CMK (cell line): ENCODE measurements at places on chromosomes 4 and X.

DNA sequence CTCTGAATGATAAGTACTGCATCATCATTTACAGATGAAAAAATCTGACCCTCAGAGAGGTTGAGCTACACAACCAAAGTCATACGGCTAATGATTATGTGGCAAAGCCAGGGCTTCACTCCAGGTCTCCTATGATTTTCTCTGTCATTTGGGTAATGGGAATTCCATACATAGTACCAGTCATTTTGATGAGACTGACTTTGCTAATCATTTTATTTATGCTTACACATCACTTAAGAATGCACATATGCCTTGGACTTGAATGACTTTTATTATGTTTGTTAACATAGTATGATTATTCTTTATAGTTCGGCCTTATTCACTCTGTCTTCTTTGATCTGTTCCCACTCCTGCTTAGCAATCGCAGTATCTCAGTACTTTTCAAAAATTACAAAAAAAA is 255.1 kb upstream of the GPRIN3 start:
- no peak for DNase-seq

- no peak for DNase-seq
Observed at GRCh38 chrX:13506574-13506973, 62.8 kb upstream of the EGFL6 start.

DNA sequence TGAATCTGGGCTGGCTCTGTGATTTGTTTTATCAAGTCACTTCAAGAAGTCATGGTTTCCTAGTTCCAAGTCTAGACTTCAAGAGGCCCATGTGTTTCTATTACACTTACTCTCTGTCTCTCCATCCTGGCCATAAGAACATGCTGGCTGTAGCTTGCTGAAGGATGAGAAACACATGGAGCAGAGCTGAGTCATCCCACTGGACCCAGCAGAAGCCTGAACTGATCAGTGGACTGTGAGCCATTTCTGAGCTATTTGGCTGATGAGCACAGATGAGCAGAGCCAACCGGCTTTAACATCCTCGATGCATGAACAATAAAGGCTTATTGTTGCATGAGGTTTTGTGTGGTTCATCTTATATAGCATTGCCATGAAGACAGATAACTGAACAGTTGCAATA is 290.6 kb upstream of the BOD1L1 start:
- DNase-seq, result no peak

- DNase-seq, result no peak
Observed at GRCh38 chrX:76439188-76439587, 11.7 kb downstream of the MAGEE1 start.

GRCh38 chr4:7677086-7677485 is 242.4 kb upstream of the PSAPL1 start:
- no peak for DNase-seq
